Right renal cortex interstitium (tissue), 3 donors: ENCODE measurements at places on chromosomes 5 and 9. TPM values are rescaled to one million over a fixed set of nuclear protein-coding genes. Genes with fewer than 3 reads are reported as not detected.

DNA sequence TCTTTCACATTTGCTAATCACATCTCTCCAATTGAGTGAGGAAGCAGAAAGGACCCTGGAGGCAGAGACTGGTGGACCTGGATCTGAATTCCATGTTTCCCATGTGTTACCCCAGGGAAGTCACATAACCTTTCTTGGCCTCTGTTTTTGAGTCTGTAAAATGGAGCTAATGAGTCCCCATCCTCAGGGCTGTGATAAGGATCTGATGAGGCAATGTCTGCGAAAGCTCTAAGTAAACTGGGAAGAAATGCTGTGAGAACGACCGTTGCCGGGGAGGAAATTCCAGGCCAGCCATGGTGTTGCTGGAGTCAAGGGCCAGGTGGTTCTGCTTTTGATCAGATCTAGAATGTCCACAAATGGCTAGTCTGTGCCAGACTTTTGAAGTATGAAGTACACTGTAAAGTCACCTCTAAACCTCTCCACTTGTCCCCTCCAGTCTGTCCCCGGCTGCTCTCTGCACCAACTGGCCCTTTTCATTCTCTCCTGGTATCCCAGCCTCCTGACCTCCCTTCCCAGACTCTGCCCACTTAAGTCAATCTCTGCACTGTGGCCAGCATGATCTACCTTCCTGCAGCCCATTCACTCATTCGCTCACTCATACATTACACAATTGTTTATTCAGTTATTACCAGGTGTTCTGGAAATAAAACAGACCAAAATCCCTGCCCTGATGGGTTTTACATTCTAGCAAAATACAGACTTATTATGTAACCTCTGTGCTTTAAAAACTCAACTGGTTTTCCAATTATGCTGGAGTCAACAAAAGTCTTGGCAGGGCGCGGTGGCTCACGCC lies 32.5 kb upstream of the N4BP3 start:
- DNase-seq: no peak

DNA sequence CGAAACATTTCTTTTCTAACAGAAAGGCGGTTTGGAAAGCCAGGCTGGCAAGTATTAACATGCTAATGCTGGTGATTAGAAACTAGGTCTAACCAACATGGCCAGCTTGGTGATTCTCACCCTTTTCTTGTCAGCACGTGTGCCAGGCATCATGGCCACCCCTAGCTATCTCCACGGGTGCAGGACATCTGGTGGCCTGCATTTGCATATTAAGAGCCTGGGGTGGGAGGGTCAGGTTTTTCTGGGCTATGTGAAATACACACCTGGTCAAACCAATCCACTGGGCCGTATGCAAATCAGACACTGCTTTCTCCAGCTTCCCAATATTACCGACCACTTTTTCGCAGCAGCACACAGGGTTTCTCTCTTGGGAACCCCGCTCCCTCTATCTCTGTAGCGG lies 612.1 kb downstream of the PTPRD start:
- DNase-seq: no peak

- no peak for DNase-seq
Measured at GRCh38 chr9:78371981-78372380, 75.1 kb downstream of the PSAT1 start.

Gene BTNL8
- polyA plus RNA-seq: 0.58 TPM

GRCh38 chr9:120153258-120153657 lies 426.7 kb downstream of the CDK5RAP2 start:
- DNase-seq: no peak

DNA sequence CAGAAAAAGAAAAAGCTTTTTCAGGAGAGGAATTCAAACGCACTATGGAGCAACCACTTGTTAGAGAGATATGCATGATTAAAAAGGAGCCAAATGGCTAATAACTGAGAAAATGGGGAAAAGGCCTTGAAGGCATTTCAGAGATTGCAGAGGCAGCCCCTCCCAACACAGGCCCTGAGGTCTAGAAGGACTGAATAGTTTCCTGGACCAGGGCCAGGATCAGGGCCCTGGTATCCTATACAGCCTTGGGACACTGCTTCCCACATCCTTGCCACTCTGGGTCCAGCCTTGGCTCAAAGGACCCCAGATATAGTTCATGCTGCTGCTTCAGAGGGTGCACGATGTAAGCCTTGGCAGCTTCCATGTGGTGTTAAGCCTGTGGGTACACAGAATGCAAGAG lies 20.7 kb upstream of the FEM1C start:
- DNase-seq: no peak

Gene ZCCHC7
- polyA plus RNA-seq: 27.2 TPM

- DNase-seq: no peak
Measured at GRCh38 chr5:68456756-68457217, 241.2 kb downstream of the PIK3R1 start.

Gene OR1K1
- polyA plus RNA-seq: not detected

DNA sequence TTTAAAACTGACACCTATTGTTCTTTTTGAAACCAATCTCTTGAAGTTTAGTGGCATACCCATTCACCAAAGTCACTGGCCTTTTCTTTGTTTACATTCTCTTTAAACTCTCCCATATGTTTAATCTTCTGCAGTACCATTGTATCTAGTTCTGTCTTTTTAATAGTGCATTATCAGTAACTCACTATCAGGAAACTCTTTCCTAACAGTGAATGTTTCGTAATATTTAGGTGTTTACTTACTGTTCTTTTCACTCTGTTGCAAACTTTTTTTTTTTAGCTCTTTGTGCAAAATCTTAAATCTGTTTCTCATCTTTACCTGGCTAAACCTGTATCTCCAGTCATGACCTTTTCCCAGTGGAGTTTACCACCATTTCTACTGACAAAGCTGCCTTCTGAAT lies 17.2 kb downstream of the SMAD5 start:
- DNase-seq: no peak

Gene OR1L1
- not detected for polyA plus RNA-seq

DNA sequence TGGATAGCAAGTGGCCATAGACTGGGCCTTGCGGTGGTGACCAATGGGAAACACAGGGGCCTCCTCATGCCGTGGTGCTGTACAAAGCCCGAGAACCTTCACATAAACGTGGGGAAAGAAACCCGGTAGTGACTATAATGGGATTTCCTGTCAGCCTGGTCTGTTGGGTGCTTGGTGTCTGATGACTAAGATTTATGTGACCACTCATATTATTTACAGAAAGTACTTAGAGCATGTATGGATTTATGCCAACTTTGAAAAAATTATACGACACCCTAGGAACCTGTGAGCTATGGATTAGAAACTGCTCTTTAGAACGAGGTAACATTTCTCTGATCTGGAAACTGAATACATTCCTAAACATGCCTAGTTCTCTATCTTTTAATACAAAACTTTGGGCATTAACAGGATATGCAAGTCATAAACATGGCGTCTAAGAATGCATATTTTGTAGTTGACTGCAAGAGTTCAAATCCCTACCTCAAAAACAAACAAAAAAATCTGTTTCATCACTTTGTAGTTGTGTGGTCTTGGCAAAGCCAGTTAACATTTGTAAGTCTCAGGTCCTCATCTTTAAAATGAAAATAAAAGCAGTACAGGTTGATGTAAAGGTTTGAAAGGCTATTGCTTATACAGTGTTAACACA lies 85.4 kb downstream of the TMEM167A start:
- DNase-seq: no peak

GRCh38 chr5:178772351-178772750 lies 41.9 kb upstream of the ZNF354A start:
- DNase-seq: no peak

DNA sequence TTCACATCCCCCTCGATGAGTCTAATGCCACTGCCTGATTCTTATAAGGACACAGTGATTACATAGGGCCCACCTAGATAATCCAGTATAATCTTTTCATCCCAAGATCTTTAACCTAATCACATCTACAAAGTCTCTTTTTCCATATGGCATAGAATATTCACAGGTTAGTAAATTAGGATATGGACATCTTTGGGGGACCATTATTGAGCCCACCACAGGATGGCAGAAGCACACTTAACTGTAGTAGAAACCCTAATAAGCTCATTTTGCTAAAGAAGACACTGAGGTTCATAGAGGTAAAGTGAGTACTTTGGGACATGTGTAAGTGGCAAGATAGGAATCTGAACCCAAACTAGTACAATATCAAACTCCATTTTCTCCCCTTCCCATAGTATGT lies 38.9 kb downstream of the ASTN2 start:
- DNase-seq: no peak

- DNase-seq: no peak
Measured at GRCh38 chr5:38453921-38454320, 102.5 kb downstream of the LIFR start.

DNA sequence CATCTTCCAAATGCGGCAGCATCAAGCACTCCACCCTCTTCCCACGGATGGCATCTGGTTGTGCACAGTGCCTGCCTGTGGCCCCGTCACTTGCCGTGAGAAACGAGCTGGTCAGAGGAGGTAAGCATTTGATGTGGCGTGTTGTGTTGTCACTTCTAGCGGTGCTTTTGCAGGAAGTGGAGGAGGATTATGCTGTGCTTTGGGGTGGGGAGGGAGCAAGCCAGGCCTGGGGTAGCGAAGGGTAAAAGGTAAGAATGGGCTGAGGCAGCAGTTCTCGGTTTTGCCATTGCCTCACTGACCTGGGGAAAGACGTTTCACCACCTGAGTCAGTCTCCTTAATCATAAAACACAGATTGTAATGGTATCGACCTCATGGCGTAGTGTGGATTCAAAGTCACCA lies 2.3 kb upstream of the POMT1 start:
- no peak for DNase-seq

- no peak for DNase-seq
Measured at GRCh38 chr5:93158841-93159240, 422.2 kb downstream of the NR2F1-AS1 start.

- no peak for DNase-seq
Measured at GRCh38 chr5:150637245-150638052, 3.0 kb upstream of the SYNPO start.

Gene MEIKIN
- 0.19 TPM for polyA plus RNA-seq

DNA sequence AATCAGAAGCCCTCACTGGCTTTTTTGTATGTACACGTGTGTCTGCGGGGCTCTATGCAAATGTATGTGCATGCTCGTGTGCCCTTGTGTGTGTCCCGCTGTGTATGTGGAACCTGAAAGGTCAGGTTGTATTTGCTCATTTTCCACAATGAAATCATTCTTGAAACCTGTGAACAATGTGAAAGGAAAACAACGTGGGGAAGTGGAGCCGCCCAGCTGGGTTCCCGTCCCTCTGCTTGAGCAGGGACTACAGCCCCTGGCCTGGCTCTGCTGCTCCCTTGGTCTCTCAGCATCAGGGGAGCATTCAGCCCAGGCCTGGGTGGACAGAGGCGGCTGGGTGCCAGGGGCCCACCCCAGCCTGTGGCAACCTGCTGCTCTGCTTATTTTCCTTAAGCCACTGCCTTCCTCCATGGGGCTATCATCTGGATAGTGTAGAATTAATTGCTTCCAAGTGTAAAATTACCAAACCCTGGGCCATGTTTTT lies 3.0 kb downstream of the ECSCR start:
- DNase-seq: no peak

DNA sequence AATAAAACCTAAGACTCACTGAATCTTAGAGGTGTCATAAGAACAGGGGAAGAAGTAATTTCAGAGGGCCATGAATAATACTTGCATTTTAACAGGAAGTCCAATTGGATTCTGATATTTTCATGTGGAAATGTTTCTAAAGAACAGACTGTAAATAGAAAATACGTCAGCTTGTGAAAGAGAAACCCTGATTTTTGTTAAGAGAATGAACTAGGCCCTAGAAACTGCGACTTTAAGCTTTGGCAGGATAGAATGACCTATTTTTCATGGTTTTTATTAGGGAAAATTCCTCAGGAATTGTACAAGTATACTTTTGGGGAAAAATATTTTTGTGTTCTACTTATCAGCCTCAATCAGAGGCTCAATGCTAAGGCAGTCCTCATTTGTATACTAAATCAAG lies 215.5 kb upstream of the ACTBL2 start:
- no peak for DNase-seq

DNA sequence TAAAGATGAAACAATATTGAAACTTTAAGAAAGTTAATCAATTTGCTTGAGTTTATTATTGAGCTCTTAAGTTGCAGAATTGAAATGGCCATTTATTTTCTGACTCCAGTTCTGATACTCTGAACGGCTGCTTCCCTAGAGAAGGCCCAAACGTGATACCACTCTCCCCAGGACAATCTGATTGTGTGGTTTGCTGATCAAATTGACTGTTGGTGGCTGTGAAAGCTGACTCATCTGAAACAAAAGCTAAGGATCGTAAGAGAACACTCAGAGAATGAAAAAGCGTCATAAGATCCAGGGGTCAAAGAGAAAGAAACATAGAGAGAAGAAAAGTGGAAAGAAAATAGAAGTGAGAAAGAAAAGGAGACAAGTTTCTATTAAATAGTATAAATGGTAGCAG lies 147.2 kb downstream of the IZUMO3 start:
- DNase-seq: no peak

Gene SLC34A1
- 157 TPM for polyA plus RNA-seq

GRCh38 chr5:149240354-149240998 lies 31.2 kb upstream of the AFAP1L1 start:
- no peak for DNase-seq

GRCh38 chr5:32949286-32949970 lies 238.3 kb downstream of the NPR3 start:
- DNase-seq: no peak

Gene PCDHGA5
- 2.4 TPM for polyA plus RNA-seq

DNA sequence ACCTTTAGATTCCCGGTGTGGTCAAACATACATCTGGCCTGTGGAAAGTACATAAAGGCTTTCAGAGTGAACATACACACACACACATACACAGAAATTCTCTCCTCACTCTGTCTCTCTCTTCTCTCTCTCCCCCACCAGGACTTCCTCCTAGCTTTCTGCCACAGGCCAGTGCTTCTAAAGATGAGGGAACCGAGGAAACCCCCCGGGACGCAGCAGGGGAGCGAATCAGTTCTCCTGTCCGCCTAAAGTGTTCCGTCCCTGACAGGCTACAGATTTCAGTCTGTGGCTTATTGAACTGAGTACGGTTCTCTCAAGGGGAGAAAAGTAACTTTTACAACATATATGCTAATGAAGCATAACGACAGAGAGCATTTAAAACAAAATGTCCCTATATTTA lies 75.8 kb downstream of the MED27 start:
- DNase-seq: no peak

GRCh38 chr5:126515337-126515736 lies 79.7 kb downstream of the ALDH7A1 start:
- DNase-seq: no peak

DNA sequence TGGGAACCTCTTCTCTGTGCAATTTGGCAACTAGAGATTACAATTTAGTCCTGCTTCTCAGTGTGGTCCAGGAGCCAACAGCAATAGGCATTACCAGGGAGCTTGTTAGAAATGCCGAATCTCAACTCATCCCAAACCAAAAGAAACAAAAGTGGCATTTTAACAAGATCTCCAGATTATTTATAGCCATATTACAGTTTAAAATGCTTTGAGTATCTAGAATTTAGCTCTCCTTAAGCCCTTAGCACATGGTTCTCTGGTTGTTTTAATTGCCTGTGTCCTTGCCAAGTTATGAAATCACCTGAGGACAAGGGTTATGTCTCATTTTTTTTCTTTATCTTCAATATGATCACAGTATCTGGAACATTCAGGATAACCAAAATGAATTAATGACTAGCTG lies 51.6 kb upstream of the TAS2R1 start:
- DNase-seq: no peak
